Lung (tissue), 17 donors: ENCODE measurements at places on chromosomes 11 and 22.

DNA sequence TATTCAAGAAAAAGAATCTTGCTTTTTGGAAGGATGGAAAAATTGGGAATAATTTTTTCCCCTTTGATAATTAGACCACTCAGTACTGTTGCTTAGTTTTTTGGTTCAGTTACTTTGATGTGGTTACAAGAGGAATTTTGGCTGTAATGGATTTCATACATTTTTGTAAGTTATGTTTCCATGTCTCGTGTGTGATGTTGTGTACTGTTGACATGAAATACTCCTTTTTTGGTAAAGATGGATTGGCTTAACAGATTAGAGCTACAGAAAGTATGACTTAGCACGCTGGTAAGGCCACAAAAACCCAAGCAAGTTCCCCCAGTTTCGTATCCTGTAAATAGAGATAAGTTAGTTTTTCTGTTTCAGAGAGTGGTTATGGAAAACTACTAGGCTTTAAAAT is 11.9 kb downstream of the TBCEL start:
- peak; percentile 55 for DNase-seq

DNA sequence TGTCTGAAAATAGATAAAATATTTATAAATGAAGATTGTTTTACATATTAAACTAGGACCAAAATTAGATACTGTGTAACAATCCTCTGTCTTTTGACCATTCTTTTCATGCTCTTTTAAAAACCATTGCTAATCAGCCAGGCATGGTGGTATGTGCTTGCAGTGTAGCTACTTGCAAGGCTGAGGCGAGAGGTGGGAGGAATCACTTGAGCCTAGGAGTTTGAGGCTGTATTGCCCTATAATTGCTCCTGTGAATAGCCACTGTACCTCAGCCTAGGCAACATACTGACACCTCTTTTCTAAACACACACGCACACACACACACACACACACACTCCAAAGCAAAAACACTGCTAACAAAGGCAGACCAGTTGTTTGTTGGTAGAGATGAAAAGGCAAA is 259.2 kb downstream of the JRKL start:
- no peak for DNase-seq

GRCh38 chr11:73810637-73811036 is 23.0 kb downstream of the MRPL48 start:
- no peak for DNase-seq

DNA sequence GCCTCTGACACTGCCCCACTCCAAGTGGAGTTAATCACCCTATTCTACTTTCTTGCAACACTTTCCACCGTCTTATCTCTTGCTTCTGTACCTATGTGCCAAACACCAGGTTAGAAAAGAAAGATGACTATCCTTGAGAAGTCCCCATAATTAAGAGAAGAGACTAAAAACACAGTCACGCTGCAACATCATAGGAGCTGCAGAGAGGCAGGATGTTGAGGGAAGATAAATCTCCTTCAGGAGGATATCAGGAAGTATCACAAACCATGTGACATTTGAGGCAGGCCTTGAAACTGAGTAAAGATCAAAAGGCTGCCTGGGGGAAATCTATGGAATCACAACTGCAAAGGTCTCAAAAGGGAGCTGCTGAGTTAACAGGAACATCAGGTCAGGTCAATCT is 24.8 kb downstream of the GAB2 start:
- no peak for DNase-seq
